Effector memory CD8-positive, alpha-beta T cell (primary cell): ENCODE measurements at places on chromosomes 5 and 9.

DNA sequence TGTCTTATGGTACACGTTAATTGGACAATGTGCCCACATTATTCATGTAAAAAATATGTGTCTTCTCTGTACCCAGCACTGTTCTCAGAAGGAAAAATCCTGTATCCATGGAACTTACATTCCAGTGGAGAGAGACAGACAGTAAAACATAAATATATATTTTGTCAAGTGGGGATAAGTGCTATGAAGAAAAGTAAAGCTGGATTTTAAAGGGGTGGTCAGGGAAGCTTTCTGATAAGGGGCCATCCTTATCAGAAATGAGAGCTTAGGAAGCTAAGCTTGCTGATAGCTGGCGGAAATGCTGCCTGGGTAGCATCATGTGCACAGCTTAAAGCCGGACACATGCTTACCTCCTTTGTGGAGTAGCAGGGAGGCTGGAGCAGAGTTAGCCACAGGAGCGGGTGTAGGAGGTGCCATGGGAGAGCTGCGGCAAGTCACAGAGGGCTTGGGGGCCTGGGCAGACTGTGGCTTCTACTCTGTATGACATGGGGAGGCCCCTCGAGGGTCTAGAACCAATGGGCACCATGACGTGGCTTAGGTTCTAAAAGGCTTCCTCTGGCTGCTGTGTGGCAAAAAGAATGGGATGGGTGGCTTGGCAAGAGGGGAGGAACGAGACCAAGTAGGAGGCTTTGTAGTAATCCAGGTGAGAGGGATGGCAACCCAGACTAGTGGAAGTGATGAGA lies 141.7 kb downstream of the FGF1 start:
- H3K4me3 ChIP-seq: no peak overlapping the region
- peaks cover 5% of the 10 kb centered on the region for H3K4me1 ChIP-seq
- peaks cover 31% of the 10 kb centered on the region for H3K27me3 ChIP-seq
- no peak for DNase-seq
- no peaks in the 10 kb centered on the region for H3K36me3 ChIP-seq
- no peak overlapping the region for H3K27ac ChIP-seq

GRCh38 chr5:139343476-139343875 lies 1.8 kb downstream of the PAIP2 start:
- H3K36me3 ChIP-seq: peaks cover 45% of the 10 kb centered on the region
- peaks cover 55% of the 10 kb centered on the region for H3K4me1 ChIP-seq
- H3K27me3 ChIP-seq: no peaks in the 10 kb centered on the region
- peak overlapping the region; percentile 98 for H3K27ac ChIP-seq
- peak overlapping the region; percentile 90 for H3K4me3 ChIP-seq

- H3K4me1 ChIP-seq: no peaks in the 10 kb centered on the region
- H3K27ac ChIP-seq: no peak overlapping the region
- H3K27me3 ChIP-seq: peaks cover 14% of the 10 kb centered on the region
Measured at GRCh38 chr5:31754741-31755675, 116.1 kb downstream of the PDZD2 start.

DNA sequence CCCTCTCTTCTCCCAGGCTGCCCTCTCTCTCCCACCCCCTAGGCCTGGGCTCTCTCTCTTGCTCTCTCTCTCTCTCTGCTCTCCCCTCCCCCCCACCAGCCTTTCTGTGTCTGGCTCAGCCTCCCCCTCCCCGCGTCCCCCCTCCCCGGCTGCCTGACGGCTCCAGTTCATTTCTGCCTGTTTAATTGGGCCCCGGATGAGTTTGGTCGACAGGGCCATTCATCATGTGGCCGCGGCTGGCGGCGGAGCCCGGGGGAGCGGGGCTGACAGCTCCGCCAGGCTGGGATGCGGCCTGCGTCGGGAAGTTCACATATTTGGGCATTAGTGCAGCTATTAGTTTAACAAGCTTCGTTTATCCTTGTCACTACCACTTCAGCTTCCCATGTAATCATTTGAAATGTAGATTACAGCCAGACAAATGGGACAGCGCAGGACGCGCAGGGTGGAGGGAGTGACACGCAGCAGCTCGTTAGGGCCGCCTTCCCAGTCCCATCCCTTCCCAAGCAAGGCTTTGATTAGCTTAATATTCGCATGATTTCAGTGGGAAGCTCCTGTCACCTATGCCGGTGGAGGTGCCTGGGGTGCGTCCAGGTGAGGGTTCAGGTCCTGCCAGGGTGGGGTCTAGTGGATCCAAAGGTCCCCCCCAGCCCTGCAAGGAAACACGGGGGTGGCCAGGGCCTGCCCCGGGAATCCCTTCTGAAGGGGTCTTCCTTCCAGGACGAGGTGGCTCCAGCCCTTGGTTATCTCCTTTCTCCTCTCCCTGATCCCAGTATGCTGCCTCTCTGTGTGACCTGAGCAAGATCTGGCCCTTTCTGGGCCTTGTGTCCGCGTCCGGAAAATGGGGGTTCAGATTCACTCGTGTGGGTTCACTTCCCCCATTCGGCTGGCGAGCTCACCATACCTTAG lies 214.8 kb downstream of the PAX5 start:
- H3K4me1 ChIP-seq: no peaks in the 10 kb centered on the region
- no peak for DNase-seq
- H3K27me3 ChIP-seq: peaks cover 51% of the 10 kb centered on the region
- no peak overlapping the region for H3K4me3 ChIP-seq
- no peaks in the 10 kb centered on the region for H3K36me3 ChIP-seq

DNA sequence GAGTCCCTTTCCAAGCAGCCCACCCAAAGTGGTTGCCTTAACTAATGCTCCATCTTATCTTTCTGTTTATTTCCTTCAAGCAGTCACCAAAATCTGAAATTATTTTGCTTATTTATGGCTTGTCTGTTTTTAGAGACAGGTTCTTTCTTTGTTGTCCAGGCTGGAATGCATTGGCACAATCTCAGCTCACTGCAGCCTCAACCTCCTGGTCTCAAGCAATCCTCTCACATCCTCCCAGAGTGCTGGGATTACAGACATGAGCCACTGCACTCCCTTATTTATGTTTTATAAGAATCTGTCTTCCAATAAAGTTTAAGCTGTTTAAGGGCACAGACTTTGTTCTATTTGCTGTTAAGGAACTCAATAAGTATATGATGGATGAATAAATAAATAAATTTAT lies 133.7 kb downstream of the GABRB2 start:
- H3K4me3 ChIP-seq: no peak overlapping the region
- no peak overlapping the region for H3K27ac ChIP-seq
- H3K36me3 ChIP-seq: no peaks in the 10 kb centered on the region
- H3K4me1 ChIP-seq: no peaks in the 10 kb centered on the region
- DNase-seq: no peak
- H3K27me3 ChIP-seq: no peaks in the 10 kb centered on the region

DNA sequence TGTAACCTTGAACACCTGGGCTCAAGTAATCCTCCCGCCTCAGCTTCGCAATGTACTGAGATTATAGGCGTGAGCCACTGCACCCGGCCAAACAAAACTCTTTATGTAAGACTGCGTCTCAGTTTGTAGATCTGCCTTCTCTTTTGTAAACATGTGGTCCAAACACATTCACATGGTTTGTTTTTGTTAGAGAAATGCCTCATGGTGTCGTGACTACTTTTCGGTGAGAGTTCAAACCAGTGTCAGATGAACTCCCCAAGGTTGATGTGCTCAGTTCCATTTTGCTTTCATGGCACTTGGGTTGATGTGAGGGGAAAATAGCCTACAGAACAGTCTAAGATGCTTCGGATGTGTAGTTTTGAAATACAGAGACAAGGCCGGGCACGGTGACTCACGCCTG lies 231.6 kb downstream of the GOLPH3 start:
- no peaks in the 10 kb centered on the region for H3K27me3 ChIP-seq
- no peaks in the 10 kb centered on the region for H3K4me1 ChIP-seq
- H3K4me3 ChIP-seq: no peak overlapping the region

DNA sequence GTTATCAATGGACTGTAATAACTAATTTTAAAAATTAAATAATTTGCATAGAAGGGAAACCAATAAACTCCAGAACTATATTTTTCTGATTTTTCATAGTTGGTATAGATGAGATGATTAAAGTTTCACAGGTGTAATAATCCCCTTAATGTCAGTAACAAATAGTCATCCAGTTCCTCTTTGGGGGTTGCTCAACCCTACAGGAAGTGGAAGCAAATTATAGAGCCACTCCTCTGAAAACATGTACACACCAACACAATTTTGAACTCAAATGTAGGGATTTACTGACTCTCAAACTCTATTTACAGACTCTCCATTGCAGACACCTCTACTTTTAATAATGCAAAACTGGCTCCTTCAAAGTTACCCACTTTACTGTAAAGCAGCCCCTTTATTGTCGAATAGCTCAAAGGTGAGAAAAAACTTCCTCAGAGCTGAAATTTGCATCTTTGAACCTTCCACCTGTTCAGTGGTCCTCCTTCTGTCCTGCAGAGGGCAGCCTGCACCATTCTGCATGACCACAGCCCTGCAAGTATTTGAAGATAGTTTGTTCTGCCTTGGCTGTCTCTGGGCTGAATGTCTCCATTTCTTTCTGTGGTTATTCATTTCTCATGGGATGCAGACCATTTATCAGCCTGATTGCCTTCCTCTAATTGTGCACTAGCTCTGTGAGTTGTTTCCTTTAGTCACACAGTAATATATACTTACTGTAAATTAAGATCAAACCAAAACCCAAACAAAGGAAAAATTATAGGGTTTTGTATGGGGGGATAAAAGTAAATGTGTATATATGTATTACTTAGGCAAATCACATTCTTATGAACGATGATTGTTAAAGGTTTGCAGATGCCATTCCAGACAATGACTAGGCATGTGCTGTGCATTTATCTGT lies 383.2 kb upstream of the SGCD start:
- H3K36me3 ChIP-seq: no peaks in the 10 kb centered on the region
- H3K4me1 ChIP-seq: peaks cover 9% of the 10 kb centered on the region
- no peak overlapping the region for H3K27ac ChIP-seq
- H3K27me3 ChIP-seq: peaks cover 17% of the 10 kb centered on the region
- no peak overlapping the region for H3K4me3 ChIP-seq
- peak; percentile 3 for DNase-seq

DNA sequence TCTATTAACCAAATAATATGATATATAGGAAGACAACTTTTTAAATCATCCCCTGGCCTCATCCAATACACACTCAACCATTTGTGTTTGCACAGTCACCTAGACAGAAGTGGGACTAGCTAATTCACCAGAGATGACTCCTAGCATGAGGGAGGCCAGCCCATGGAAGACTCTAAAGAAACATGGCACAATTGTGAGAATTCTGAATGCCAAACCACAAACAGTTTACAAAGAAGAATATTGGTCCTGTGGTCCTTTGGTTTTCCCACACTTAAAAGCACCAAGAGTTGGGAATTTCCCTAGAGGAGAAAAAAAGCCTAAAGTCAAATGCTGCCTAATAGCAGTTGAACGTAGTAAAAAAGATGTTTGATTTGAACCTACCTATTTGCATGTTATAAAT lies 609.9 kb downstream of the ACTL7B start:
- DNase-seq: no peak
- no peaks in the 10 kb centered on the region for H3K27me3 ChIP-seq
- no peak overlapping the region for H3K27ac ChIP-seq
- no peaks in the 10 kb centered on the region for H3K4me1 ChIP-seq

DNA sequence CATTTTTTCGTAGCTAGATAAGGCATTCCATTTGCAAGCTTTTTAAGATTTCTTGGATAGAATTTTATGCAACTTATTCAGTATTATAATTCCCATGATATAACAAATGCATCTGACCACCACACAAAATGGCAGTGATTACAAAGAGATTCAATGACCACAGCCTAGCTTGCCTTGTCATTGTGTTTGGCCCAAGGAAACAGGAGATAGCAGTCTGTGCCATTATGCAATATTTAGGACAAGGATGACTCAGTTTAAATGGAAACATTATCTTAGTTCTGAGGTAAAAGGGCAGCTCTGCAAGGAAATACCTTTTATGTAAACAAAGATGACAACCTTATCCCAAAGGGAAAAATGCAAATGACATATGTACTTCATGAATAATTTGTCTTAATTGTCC lies 89.8 kb downstream of the NUDT12 start:
- no peak overlapping the region for H3K4me3 ChIP-seq
- no peaks in the 10 kb centered on the region for H3K4me1 ChIP-seq
- H3K27ac ChIP-seq: no peak overlapping the region
- no peak for DNase-seq
- H3K27me3 ChIP-seq: peaks cover 9% of the 10 kb centered on the region

DNA sequence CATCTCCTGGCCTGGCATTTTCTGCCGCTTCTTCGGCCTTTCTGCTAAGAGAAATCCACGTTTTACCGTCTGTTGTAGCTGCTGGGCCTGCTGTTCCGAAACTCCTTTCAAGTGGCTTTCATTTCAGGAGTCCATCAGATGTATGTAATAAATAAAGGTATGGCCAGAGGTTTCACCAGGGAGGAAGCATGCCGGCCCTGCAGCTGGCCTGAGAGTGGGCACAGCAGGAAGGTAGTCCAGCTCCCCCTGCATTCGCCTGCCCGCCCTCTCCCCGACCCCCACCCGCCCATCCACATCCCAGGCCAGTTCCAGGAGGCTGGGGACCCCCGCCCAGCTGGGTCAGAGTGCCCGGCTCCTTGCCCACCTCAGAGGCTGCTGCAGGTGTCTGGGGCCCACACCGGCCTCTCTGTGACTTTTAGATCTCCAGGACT lies 46.4 kb upstream of the EXOC3 start:
- H3K4me1 ChIP-seq: peaks cover 10% of the 10 kb centered on the region
- no peak overlapping the region for H3K27ac ChIP-seq
- no peak for DNase-seq
- no peaks in the 10 kb centered on the region for H3K36me3 ChIP-seq
- no peak overlapping the region for H3K4me3 ChIP-seq

DNA sequence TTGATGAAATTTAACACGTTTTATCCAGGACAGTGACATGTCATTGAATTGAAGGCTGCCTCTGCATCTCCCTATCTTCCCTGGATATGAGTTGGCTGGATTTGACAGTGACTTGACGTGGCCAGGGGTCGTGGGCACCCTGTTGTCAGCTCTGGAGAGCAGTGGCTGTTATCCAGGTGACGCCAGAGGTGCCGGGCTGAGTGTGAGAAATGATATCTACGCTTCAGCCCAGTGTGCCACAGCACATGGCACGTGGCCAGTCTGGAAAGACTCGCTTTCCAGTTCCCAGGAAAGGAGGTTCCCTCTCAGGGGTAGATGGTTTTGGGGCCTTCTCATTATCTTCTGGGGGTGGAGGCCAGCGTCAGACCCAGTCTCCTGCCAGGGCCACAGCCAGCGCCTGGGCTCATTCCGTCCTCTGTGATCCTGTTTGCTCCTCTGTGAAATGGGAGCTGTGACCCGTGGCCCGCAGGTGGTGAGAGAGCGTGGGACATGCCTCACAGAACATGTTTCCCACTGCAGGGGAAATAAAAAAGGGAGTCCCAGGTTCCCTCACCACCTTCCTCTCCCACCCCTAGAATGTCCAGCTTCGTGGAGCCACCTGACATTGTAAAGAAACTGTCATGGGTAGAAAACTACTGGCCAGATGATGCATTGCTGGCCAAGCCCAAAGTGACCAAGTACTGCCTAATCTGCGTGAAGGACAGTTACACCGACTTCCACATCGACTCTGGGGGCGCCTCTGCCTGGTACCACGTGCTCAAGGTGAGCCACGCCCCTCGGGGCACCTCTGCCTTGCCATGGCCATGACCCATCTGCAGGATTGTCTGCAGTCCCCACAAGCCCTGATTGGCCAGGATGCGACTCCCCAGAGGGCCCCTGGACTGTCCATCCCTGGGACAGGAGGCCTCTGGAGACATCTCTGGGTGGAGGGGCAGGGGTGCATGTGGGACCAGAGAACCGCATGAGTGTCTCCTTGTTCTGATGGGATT lies 76.5 kb downstream of the PHF2 start:
- no peak overlapping the region for H3K27ac ChIP-seq
- H3K4me1 ChIP-seq: peaks cover 6% of the 10 kb centered on the region
- no peak for DNase-seq
- peaks cover 16% of the 10 kb centered on the region for H3K36me3 ChIP-seq
- no peaks in the 10 kb centered on the region for H3K27me3 ChIP-seq
- H3K4me3 ChIP-seq: no peak overlapping the region
